Right ventricle myocardium inferior (tissue), 1 donor: ENCODE measurements at places on chromosomes 5 and 9.

DNA sequence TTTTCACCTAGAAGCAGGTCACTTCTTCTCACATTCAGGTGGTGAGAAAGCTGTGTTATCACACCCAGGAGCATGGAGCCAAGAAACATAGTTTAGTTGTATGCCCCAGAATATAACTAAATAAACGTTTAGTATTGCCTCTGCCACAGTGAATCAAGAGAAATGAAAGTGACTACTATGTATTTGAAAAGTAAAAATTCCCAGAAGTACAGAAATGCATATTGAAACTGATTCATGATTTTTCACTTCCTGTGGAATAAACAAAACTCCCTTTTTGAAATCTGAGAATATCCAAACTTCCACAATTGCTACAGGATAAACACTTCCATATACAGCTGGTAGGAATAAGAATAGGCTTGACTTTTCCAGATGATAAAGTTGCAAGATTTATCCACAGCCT lies 15.3 kb upstream of the NINJ1 start:
- DNase-seq = no peak

GRCh38 chr9:120303519-120303918 lies 276.4 kb downstream of the CDK5RAP2 start:
- DNase-seq = no peak

- no peak for DNase-seq
Observed at GRCh38 chr5:54705994-54706653, 188.6 kb downstream of the SNX18 start.

DNA sequence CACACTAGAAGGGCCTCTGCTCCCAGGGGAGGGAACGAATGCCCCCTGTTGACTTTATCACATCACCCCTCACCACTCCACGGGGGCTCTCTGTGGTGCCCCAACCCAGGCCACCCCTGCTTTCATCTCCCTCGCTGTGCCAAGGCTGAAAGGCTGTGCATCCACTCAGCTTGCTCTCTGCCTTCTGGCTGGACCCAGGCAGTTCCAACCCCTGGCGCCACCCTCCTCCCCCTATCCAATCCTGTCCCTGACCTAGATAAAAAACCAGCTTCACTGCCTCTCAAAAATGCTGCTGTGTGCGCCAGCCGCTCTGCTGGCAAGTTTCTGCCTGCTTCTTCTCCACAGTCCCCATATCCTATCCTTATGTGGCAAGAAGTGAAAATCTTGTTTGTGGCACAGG lies 22.4 kb upstream of the CORO2A start:
- no peak for DNase-seq

DNA sequence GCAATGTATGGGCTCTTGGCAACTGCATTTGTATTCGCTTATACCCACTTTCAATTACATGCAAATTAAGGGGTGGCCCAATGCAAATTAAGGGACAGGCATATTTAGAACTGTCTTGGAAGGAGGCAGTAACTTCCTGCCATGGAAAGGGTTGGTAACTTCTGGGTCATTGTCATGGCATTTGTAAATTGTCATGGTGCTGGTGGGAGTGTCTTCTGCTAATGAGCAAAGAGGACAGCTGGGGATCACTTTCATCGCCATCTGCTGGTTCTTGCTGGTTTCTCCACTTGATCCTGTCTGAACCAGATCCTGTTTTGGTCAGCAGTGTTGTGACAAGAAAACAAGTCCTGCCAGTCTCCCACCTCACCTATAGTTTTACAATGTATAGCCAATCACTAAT lies 23.3 kb upstream of the UGT3A2 start:
- DNase-seq = no peak

GRCh38 chr9:3888497-3888858 lies 362.7 kb upstream of the RFX3 start:
- no peak for DNase-seq

GRCh38 chr5:98483301-98483685 lies 290.2 kb upstream of the RGMB start:
- DNase-seq = no peak

DNA sequence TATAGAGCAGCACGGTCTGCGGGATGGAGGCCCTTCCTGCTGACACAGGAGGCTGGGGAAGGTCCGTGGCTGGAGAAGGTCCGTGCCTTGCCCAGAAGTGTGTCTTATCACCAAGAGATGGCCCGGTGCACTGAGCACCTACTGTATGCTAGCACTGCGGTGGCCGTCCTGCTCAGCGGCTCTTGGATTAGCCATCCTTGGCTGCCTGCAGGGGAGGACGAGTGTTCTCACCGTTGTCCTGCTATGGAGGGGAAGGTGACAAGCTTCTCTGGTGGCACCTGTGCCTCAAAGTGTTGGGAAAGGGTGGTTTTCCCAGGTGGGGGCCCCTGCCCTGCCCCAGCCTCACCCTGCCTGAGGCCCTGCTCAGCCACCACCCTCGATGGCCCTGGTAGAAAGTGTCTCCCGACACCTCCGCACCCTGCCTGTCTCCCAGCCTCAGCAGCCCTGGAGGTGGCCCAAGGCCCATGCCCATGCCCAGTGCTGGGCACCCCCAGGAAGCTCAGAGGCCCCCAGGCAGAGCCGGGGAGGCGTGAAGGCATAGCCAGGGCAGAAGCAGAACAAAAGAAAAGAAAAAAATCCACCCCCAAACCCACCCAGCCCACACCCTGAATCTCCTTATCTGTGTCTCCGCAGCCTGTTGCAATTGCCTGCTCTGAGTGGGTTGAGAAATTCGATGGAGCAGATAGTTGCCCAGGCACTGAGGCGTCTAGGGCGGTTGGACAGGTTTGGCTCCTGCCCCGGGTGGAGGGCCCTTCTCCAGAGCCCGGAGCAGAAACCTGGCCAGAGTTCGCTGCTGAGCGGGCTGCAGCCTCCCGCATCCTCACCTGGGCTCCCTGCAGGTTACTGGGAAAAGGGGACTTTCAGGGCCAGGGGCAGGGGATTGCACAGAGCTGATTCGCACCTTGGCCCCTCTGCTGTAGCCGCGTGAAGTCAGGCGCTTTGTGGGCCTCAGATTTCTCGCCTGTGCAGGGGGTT lies 30.5 kb downstream of the RXRA start:
- no peak for DNase-seq

DNA sequence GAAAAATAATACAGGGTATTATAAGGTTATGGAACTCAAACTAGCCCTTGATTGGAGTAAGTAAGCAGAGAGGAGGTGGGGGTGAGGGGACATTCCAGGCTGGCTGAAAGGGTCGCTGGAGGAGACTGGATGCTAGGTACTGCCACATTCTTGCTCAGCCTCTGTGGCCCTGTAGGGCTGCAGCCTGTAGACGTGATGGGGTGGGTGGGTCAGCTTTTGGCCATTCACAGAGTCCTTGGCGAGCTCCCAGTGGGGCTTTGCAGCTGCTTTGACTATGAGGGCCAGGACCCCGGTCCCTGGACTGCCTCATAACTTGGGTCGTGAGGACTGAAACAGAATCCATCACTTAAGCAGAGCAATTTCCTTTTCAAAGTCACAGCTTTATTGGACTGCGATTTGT lies 4.2 kb upstream of the GDNF start:
- no peak for DNase-seq

- no peak for DNase-seq
Observed at GRCh38 chr5:139460455-139460854, 2.1 kb downstream of the ECSCR start.

- DNase-seq = no peak
Observed at GRCh38 chr9:82255481-82256176, 267.1 kb downstream of the SPATA31D1 start.

- no peak for DNase-seq
Observed at GRCh38 chr5:50889790-50890189, 223.4 kb downstream of the PARP8 start.

DNA sequence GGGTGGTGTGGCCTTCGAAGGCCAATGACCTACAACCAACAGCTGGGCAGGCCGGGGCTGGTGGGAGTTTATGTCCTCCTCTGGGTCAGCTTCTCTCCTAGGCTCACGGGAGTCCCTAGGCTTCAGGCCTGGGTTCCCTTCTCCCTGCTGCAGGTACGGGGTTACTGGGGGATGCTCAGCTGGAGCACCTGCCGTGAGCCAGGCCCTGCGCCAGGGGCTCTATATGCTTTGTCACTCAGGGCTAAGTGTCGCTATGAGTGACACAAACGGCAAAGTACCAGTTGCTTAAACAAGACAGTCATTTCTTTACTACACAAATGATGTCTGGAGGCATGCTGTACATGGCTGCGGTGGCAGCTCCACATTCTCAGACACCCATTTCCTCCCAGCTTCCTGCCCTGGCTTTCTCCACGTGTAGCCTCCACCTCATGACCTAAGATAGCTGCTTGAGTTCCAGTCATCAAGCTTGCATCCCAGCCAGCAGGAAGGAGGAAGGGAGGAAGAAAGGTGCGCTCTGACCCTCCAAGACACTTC lies 22.5 kb upstream of the NINJ1 start:
- DNase-seq = no peak

- no peak for DNase-seq
Observed at GRCh38 chr5:163503106-163504078, 2.0 kb upstream of the MAT2B start.

- no peak for DNase-seq
Observed at GRCh38 chr5:81268521-81269196, 32.7 kb upstream of the ZCCHC9 start.

DNA sequence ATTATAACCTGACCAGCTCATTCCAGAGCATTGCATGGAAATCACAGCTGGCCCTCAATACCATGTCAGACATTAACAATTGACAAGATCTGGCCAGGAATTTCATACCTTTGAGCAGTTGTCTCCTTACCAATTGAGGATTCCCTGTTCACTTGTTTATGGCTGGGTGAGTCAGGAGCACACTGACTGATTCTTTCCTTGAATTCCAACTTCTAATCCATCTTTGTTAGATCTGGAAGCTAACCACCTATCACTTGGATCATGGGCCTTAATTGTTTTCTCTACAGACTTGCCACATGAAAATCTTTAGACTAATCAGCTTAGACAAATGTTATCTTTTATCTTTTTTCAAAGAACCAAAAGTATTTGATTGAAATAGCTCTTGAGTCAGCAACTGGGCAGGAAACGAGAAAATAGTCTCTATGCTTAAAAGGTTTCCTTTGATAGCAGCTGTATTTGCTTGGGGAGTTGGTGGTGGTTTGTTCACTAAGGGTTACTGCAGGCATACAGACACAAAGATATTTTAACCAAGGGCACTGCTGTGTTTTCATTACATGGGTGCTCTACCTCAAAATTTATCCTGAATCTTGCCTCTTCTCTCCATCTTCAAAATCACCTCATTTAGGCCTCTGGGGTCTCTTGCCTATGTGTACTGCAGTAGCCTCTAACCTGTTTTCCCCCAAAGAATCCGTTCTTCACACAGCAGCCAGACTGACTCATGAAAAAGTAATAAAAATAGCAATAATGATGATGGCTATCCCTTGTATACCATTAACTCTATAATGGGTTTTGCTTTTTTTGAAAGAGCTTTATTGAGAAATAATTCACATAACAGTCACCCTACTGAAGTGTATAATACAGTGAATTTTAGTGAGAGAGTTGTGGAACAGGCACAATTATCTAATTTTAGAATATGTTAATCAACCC lies 197.0 kb upstream of the NMUR2 start:
- no peak for DNase-seq

GRCh38 chr9:116423149-116423548 lies 264.0 kb upstream of the TRIM32 start:
- DNase-seq = no peak
